ENCODE measurements at places on chromosomes 2 and 18.

DNA sequence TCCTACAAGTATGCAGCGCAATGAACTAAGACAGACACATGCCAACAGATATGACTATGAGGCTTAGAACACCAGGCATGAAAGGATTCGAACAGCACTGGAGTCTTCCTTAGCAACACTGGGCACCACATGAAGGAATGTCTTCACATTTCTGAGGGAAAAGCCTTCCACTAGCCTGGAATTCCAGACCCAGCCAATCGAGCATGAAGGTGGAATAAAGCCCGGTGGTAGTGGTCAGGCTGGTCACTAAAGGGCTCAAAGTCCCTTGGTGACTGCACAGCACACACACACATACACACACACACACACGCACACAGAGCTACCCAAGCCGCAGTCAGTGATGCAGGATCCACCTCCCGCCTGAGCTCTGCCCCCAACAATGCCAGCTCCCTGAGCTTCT, 19.7 kb upstream of the SFXN5 start:
- no peak for DNase-seq

- DNase-seq: no peak
Observed at GRCh38 chr2:148812306-148812705, 62.7 kb upstream of the KIF5C start.

DNA sequence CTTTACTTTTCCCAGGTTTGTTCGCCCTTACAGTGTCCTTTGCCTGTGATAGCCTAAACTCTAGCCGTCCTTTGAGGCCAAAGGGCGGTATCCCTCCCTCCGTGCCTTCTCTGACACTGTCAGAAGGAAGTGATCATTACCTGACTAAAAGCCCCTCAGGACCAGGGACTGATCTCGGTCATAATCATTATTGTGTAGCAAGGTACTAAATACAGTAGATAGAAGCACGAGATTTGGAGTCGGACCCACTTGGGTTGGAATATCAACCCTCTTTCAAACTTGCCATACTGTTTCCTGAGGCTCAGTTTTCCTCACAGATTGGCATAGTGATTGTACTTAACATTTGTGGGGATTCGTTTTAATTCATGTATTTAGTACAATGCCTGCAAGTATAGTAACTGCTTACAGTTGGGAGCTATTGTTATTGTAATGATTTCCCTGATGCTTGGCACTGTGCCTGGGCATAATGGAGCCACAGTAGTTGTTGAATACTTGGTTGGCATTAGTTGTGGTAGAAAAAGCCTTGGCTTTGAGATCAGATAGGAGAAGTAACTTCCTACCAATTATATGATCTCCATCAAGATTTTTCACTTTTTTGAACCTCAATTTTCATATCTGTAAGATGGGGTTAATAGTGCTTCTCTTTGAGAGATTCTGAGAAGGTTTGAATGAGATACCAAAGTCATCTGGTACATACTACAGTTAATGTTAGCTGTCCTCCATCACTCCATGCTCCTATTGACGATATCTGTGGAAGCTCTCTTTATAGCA, 836 bp downstream of the STK11IP start:
- no peak for DNase-seq

GRCh38 chr2:240410808-240411207, 24.7 kb upstream of the GPC1 start:
- DNase-seq: no peak

- no peak for DNase-seq
Observed at GRCh38 chr2:11175293-11175795, 20.1 kb downstream of the SLC66A3 start.

DNA sequence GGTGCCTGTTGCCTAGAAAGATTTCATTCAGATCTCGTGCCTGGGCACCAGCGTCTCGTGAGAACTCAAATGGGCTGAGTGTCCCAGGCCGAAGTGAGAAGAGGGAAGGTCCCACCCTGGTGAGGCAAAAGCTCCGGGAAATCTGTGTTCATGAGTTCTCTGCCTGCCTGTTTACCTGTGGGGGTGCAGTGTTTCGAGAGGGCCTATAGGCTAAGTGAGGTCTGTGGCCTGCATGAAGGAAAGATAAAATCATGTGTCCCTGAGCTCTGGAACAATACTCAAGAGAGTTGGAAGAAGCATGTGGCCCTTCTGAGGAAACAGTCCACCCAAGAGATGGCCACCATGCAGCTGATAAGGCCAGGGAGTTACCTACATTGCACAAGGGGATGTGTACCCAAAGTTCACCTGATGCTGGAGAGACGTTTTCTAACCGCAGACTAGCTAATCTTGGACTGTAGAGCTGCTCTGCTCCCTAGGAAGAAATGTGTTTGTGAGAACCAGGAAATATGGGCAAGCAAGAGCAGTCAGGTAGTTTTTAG, 63.5 kb upstream of the ST3GAL5 start:
- no peak for DNase-seq

DNA sequence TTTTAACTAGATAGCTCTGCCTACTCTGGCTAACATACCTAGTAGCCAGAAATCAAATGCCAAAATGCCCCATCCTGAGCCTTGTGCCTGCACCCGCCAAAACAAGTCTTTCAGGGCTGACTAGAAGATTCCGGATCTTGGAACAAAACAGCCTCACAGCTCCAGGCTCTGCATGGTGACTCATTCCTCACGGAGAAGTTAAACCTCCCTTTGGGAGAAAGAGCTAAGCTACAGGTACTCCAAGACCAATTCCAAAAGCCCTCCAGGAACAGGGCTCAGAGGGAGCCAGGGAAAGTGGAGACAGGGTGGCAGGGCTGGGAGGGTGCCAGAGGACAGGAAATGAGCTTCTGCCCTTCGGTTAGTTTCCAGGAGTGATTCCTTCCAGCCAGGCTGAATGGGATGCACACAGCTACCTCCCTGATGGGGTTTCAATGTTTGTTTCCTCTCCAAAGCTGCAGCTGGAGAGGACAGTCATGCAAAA, 295.6 kb downstream of the TNS1 start:
- DNase-seq: no peak

- no peak for DNase-seq
Observed at GRCh38 chr2:225932811-225933413, 533.4 kb downstream of the NYAP2 start.

DNA sequence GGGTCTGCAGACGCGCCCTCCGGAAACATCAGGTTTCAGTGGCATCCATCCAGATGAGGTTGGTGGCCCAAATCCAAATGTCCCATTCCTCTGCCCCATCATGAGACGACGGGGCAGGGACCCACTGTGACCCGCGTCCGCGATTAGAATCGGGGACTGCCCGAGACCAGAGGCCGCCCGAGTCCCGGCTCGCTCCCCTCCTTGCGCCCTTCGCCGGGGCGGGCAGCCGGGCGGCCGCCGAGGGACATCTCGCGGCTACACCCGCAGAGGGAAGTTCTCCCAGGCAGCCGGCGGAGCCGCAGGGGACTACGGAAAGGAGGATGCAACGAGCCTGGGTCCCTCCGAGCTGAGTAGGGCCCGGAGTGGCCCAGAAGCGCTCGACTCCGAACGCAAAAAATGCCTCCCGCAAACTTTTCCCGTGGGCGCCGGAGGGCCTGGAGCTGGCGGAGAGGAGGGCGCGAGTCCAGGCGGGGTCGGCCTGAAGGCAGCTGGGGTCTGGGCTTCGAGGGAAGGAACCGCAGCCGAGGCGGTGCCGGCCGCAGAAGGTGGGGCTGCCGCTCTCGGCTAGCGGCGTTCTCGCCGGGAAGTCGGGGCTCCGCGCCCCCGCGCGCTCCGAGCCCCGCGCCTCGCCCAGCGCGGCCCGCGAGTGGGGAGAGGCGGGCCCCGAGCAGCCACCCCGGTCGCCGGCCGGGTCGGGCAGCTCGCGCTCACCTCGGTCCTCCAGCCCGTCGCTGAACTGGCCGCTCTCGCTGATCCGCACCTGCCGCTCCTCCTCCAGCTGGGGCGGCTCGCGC, 580 bp downstream of the TMEM163 start:
- no peak for DNase-seq

All from activated gamma-delta T cell treated with anti-CD3 and anti-CD28 coated beads, Interleukin-2, amount 50 U/mL, for 16 hours (primary cell).